ENCODE measurements at places on chromosomes 3 and 15. TPM values are rescaled to one million over a fixed set of nuclear protein-coding genes. Genes with fewer than 3 reads are reported as not detected.

The GOLGA8H gene
- not detected for total RNA-seq

DNA sequence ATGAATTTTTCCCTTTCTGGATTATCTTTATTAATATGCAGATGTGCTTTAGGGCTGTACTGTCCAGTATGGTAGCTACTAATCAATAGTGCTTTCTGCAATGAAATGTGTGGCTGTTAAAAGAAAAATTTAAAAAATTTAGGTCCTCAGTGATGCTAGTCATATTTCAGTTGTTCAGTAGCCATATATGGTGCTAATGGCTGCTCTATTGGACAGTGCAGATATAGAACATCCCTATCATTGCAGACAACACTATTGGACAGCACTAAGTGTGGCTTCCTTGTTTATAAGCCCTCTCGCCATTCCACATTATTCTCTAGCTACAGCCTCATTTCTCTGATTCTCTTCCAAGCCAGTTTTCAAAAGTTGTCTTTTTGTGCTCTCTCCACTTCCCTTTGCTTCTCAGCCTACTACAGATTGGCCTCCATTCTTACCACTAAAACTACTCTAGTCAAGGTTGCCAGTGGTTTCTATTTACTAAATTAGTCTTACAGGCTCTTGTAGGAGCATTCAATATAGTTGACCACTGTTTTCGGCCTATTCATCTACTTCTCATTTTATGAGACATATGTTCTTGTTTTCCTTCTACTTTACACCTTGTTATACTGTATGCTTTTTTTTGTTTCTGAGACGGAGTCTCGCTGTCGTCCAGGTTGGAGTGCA, 9.5 kb downstream of the MAPK6 start:
- no peak for DNase-seq

GRCh38 chr3:192826214-192827006, 91.2 kb downstream of the MB21D2 start:
- DNase-seq: no peak

The P2RY13 gene
- total RNA-seq: 0.27 TPM

- DNase-seq: no peak
Observed at GRCh38 chr15:26771168-26771567, 1.7 kb downstream of the GABRB3 start.

- peak; percentile 85 for DNase-seq
Observed at GRCh38 chr3:138347960-138348753, at the start of gene MRAS. TSS of gene MRAS (plus strand) at chr3:138348579. CDS start at chr3:138372884, 24,305 bp downstream.

DNA sequence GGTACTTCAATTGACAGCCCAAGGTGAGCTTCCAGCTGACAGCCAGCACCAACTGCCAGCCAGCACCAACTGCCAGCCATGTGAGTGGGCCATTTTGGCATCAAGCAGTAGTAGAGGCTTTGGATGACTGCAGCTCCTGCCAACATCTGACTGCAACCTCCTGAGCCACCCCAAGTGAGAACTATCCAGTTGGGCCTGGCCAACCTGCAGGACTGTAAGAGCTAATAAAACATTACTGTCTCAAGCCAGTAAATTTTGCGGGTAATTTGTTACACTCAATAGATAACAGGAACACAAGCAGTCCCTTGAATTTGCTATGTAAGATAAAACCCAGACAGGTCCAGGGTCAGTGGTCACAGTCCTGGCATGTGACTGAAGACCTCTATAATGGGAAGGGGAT, 29.7 kb downstream of the EPHB1 start:
- no peak for DNase-seq

The CLDN16 gene
- total RNA-seq: not detected

- no peak for DNase-seq
Observed at GRCh38 chr3:73353649-73354217, 271.0 kb downstream of the PDZRN3 start.

DNA sequence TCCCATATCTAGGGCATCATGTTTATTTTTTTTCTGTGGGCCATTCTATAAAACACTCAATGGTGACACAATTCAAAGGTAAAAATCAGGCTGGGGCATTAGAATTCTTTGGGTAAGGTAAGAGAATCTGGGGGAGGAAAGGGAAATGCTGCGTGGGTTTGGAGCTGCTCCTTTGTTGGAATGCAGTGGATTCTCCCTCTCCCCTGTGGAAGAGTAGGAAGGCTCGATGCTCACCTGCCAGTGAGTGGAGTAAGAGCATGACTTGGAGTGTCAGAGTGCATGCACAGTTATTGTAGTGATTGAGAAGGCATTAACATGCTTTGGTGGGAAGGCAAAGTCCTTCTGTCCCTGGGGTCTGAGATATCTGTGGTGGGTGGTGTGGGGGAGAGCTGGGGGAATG, 280.0 kb downstream of the PDCD6IP start:
- no peak for DNase-seq

Measured in ovary (tissue), 10 donors.